ENCODE measurements at places on chromosomes 2 and 18.

DNA sequence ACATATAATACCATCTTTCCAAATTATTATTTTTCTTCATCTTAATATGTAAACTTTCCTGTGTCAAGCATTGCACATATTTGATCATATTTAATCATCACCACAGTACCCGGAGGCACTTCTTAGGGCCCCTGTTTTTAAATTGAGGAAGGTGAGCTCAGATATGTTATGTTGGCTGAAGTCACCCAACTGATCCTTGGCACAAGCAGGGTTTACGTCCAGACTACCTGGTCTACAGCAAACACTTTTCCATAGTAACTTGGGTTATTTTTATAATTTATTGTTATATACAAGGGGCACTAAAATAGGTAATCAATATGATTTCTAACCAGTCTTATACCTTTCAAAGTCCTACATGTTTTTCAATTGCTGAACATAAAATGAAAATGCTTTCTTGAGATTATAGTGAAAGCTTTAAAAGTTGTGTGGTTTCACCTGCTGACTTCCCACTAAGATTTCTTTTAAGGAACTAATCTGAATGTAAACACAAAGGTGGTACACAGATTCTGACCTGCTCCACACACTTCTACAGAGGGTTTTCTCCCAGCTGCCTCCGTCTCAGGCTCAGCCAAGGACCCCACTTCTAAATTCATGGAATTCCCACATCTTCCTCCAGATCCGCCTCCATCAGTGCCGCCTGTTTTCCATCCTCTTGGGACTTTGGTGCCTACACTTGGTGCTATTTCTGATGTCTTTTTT, 52.2 kb downstream of the SH3YL1 start:
- no peak for DNase-seq

DNA sequence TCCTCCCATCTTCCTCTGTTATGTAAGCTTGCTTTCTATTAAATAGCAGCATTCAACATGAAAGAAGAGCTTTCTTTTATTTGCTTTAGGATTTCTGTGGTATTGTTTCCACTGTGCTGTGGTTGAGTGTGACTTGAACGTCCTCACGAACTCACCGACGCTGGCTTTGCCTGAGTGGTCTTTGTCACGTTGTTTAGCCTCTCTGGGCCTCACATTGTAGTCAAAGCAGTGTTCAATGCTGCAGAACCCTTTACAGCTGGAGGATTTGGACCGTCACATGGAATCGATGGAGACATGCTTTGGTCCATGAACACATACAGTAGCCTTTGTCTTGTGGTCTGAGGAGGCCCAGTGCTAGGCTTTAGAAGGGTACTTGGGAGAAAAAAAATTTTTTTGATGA, 66.3 kb downstream of the TANC1 start:
- peak; percentile 22 for DNase-seq

DNA sequence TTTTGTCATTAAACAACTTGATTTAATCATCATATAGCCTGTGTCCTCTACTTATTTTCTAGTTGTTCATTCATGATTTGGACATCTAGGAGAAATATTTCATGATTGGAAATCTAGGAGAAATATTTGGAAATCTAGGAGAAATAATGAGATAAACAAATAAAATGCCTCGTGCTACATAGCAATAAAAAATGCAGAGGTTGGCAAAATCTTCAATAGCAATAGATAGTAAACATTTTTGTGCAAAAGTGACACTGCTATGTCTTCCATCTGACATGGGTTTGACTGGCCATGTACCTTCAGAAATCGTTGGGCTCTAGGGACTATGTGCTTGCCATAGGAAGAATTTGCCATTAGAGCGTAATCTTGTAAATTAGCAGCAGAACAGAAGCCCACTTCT, 1304.5 kb upstream of the ZEB2 start:
- DNase-seq, result no peak

- no peak for DNase-seq
These were observed 3.4 kb downstream of the CGREF1 start for GRCh38 chr2:27115519-27115918.

DNA sequence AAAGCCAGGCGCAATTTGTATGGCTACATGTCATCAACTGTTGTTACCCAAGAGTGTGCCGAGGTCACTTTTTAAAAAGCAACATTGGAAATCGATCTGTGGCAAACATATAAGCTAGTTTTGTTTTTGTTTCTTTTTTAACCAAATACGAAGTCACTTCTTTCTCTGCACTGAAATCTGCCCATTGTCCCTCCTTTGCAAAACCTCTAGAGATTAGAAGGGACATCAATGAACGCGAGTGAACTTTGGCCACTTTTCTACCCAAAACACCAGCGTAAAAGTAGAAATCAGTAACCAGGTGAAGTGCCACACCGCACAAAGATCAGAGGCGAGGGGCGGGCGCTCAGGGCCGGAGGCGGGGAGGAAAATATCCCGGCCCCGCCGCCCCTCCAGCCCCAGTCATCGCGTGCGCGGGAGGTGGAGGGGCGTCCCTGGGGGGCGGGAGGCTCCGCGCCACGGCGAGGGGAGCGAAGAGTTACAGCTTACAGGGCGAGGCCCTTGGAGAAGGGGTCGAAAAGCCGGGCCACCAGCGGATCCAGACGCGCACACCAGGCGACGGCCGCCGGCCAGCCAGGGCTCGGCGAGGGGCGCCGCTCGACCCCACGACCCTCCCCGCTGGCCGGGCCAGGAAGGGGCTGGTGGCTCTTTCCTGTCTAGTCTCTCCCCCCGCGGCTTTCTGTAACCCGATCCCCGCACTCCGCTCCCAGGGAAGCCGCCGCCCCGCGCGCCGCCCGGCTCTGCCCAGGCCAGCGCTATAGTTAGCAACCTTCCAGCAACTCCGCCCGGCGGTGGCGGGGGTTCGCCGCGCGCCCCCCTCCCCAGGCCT, 993 bp downstream of the RBMS1 start:
- peak; percentile 78 for DNase-seq

DNA sequence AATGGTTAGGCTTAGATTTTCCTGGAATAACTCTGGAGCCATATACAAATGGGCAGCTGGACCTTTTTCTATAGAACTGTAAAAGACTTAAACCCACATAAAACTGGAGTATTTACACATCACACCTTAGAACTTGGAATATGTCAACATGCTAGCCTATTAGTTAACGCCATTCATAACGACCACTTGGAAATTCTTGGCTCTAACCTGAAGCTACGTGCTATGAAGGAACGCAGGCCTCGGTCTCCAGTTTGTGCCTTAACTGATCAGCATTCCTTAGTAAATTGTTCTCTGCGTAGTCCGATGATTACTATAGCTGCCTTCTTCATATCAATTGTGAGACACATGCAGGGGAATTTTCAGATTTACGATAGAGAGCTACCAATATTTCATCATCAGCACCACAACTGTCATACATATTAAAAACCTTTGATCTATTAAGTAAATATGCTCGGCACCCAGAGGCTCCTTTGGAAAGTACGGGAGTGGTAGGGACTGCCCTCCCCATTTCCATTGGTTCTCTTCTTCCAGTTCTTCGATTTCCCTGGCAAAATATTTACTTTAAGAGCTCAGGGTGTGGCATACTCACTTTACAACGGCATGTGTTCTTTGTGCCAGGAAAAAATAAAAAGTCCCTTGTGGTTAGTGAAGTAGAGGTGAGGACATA, 17.5 kb upstream of the CCL20 start:
- DNase-seq, result no peak

GRCh38 chr2:203870481-203870880, 2.9 kb downstream of the CTLA4 start:
- DNase-seq, result no peak

GRCh38 chr2:195758846-195759245, 101.8 kb downstream of the SLC39A10 start:
- DNase-seq, result no peak

- DNase-seq, result peak; percentile 55
These were observed 16.9 kb downstream of the LCT start for GRCh38 chr2:135820003-135820618.

GRCh38 chr2:240426845-240427721, 8.4 kb upstream of the GPC1 start:
- peak; percentile 29 for DNase-seq

GRCh38 chr2:160229591-160229990, 29.5 kb upstream of the ITGB6 start:
- DNase-seq, result peak; percentile 77

DNA sequence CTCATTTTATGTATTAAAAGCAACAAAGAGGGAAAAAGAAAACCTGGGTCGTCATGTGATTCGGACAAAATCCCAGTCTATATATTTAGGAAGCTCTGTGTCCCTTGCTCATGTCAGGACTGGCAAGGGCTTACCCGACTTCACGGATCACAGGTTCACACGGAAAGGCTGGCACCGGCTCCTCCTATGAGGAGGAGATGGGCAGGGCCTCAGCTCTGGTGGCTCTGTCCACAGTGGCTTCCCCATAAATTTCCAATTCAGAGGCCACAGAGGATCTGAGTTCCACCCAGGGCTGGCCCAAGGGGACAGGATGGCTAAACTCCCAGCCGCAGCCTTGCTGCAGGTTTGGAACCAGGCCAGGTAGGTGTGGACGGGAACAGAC, 186.8 kb downstream of the BCL2 start:
- DNase-seq, result no peak

DNA sequence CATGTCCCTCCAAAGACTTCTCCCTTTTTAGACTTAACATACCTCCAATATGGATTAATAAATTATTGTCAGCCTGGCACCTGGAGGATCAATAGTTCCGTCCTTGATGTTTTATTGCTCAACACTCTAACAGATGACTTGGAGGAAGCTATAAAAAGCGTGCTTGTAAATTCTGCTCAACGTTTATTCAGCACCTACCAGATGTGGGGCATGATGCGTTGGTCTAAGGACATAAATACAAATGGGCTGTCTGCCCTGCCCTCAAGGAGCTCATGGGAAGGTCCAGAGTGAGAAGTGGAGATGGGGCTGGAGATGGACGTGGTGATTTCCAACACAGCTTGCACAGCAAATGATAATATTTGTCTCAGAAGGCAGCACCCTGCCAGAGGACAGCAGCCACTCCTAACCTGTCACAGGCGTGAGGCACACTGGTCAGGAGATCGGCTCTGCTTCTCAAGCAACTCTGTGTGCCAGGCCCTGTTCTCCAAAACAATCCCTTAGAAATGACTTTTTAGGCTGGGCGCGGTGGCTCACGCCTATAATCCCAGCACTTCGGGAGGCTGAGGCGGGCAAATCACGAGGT, 25.5 kb upstream of the ZCCHC2 start:
- no peak for DNase-seq

GRCh38 chr2:39715822-39716221, 50.1 kb downstream of the TMEM178A start:
- no peak for DNase-seq

- no peak for DNase-seq
These were observed 133.5 kb downstream of the SRBD1 start for GRCh38 chr2:45477546-45477945.

- DNase-seq, result no peak
These were observed 268.6 kb downstream of the EIPR1 start for GRCh38 chr2:3108710-3109702.

DNA sequence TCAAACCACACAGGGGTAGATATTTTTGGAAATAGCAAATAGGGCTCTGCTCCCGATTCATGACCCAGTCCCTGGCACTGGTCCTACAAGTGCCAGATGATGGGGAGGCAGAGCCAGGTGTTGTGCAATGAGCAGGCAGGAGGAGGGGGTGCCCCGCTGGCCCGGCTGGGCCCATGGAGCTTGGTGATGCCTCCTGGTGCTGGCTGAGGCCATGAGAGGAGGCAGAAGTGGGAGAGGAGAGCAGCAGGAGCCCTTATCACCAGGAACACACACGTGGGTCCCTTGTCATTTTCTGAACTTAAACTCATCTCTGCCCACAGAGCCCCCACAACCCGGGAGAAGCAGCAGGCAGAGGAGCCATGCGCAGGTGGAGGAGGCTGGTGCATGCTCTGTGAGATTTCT, 90.5 kb upstream of the MAPK4 start:
- DNase-seq, result no peak

DNA sequence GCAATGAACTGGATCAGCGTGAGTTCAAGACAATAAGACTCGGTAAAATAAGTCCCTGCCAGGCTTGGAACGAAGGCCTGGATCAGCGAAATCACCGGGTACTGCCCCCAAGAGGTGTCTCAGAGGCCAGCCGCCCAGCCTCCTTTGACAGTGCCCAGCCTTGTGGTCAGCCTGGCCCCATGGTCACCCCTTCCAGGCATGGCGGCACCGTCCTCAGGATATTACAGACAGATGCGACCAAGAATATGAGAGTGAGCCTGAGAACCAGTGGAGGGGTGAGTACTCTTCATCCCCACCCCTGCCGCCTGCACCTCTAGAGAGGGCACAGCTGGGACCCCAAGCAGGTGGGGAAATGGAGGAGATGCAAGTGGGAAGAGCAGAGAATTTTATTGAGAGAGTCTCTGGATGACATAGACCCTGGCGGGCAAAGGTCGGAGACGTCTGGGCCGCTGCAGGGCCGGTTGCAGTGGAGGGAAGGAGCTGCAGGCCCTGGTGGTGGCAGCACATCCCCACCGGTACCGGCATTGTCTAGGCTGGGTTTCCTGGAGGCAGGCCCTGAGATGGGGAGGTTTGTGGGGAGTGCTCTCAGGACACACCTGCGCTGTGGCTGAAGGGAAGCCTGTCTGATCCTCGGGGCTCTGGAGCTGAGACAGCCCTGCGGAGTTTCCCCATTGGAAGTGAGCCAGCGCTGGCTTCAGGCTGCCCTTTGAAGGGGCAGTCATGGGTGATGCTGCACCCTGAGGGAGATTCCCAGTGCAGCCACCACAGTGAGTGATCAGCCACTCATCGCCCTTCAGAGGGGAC, 190.0 kb downstream of the SEPTIN10 start:
- no peak for DNase-seq

DNA sequence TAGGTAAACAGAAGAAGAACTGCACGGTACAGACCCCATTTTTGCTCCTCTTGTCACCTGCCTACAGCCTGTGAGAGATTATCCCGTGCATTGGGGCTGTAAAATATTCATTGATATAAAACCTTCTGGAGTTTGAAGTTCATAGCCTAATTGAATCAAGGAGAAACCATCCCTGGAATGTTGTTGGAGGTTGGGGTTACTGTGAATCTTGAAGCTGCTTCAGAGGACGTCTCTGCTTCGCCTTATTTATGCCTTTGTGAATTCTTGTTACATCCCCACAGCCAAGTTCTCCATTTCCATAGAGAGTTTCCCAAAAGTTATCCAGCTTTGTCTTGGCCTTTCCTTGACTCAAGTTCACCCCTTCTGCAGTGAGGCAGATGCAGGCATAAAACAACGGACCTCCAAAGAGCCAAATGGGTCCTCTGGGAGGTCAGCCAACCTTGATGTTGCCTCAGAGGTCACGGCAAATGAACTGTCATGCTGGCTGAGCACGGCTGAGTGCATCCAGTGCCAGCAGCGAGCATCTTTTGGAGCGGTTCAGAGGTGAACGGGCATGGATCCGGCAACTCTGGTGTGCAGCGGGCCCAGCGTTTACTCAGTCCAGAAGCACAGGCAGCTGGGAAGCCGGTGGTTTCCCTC, 317.6 kb downstream of the PRKCE start:
- peak; percentile 55 for DNase-seq

DNA sequence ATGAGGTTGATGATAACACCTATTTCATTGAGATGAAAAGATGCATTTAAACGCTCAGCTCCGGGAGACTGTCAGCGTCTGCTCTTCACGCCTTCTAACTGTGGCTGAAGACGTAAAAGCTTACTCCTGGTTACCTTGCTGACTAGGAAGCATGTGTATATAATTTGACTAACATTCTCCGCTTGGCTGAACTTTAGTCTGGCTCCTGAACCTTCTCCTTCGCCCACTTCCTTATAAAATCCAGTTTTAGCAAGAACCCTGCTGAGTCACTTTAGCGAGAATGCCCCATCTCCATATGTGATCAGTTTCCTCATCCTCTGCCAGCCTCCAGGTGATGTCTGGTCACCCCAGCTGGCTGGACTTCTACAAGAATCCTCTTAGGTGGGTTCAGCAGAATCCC, 12.7 kb upstream of the CREG2 start:
- DNase-seq, result no peak

- DNase-seq, result peak; percentile 16
These were observed 192.6 kb downstream of the IKZF2 start for GRCh38 chr2:212958757-212959295.

GRCh38 chr2:205386109-205386508, 296.2 kb upstream of the NRP2 start:
- no peak for DNase-seq
